ENCODE measurements at places on chromosomes 3 and 15.

DNA sequence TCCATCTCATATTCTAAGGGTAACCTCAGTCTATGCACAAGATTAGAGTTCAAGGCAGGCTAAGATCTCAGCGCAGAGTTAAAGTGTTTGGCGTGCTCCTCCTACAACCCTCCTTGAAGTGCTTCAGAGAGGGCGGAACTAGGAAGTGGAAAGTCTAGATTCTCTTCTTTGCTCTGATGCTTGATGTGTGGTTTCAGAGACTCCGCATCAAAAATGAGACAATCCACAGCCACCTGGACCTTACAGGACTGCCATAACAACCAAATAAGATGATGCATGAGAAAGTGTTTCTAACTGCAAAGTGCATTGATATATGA lies 161.3 kb upstream of the ATP11B start:
- DNase-seq: no peak

GRCh38 chr15:47674586-47675232 lies 42.6 kb upstream of the SEMA6D start:
- no peak for DNase-seq

DNA sequence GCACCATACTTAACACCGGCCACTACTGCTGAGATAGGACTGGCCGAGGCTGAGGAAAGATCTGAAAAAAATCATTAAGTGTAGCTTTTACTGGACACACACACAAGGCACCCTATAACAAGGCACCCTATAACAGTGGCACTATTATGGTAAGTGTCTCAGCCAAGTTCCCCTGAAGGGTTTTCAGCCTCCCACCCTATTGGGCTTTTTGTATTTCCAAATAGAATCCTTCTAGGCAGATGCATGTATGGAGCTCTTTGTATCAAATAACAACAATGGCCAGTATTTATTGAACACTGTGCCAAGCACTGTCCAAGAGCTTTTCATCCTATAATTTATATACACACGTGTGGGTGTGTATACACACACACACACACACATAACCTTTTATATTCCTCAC lies 6.7 kb upstream of the DNAJA4 start:
- no peak for DNase-seq

DNA sequence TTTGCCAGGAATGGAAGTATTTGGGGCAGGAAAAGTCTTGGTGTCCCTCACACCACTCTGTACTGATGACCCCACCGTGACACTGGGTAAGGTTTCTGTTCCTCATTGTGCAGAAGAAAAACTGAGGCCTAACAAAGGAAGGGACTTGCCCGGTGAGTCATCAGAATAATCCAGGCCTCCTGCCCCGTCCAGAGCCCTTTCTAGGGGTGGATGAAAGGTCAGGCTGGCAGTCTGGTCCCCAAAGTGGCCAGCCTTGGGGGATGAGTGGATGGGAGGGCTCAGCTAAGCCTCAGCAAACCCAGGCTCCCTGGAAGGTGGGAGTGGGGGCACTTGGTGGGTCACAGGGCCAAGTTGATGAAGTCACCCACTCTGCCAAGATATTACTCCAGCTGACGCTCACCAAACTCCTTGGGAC lies 2.3 kb upstream of the DNAH1 start:
- peak; percentile 14 for DNase-seq

DNA sequence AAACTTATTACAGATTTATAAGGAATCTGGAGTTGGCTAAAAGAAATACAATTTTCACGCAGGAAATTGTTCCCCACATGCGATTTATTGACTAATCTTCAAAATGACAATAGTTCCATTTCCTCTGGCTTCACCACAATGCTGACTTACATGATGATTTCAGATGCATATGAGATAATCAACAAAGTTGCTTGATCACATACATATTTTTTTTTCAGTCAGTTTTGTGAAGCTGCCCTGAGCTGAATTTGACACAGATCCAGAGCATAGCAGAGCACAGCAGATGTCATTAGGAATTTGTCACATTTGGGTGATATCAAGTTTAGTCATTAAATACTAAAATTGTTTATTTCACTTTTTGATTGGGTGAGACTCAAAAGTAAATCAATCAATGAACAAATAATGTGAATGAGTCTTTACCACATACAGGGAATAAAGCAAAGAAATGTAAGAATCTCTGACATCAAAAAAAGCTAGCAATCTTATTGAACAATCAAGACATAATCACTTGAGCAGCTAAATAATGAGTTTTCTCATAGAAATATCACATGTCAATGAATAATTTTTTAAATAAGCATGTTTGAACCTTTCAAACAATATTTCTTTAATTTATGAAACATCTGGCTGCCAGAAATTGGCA lies 18.3 kb downstream of the CPB1 start:
- no peak for DNase-seq

DNA sequence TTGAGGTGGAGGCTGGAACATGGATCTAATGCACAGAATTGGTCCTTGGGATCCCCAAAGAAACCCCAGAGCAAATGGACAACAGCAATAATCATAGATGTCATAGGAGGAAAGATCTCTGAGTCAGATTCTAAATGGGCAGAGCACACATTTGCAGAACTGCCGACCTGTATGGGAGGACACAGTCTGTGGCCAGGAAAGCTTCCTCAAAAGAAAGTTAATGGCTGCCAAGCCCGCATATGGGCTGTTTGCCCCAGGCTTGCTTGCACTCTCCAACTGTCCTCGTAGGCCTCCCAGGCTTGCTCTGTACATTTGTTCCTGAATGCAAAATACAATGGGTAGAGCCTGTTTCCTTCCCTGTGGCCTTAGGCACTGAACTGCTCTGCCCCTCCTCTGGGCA lies 102.0 kb upstream of the PLXNA1 start:
- no peak for DNase-seq

DNA sequence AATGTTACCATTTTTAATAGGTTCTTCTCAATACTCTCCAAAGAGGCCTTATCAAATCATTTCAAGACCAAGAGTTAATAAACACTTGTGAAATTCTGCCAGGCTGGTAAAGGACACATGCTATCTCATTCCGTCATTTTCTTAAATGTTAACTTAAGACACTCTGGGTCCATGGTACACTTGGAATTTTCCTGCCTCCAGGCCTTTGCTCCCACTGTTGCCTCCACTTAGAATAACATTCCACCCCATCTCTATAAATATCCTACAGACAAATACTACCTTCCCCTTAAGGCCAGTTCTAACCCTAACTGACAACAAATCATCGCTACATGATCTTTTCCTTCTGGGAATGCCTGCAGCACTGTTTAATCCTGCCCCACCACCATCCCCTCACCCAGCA lies 24.1 kb downstream of the MAGI1 start:
- DNase-seq: no peak

GRCh38 chr3:123914829-123915228 lies 30.7 kb upstream of the MYLK start:
- DNase-seq: no peak

DNA sequence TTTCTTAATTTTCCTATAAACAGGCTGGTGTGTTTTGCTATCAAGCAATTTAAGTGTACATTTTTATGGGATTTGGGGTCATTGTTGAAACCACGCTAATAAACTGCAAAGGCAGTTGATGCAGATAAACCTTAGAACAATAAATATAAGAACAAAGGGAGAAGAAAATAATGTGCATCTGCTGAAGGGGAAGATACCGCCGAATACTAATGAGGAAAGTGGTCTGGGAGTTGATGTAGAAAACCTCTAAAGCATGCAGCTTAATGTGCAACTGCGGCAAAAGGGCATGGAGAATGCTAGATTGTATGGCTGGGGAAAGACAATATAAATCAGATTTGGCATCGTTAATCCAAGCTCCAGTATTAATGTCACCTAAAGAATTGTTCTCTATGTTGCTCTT lies 29.8 kb upstream of the CHL1 start:
- no peak for DNase-seq

DNA sequence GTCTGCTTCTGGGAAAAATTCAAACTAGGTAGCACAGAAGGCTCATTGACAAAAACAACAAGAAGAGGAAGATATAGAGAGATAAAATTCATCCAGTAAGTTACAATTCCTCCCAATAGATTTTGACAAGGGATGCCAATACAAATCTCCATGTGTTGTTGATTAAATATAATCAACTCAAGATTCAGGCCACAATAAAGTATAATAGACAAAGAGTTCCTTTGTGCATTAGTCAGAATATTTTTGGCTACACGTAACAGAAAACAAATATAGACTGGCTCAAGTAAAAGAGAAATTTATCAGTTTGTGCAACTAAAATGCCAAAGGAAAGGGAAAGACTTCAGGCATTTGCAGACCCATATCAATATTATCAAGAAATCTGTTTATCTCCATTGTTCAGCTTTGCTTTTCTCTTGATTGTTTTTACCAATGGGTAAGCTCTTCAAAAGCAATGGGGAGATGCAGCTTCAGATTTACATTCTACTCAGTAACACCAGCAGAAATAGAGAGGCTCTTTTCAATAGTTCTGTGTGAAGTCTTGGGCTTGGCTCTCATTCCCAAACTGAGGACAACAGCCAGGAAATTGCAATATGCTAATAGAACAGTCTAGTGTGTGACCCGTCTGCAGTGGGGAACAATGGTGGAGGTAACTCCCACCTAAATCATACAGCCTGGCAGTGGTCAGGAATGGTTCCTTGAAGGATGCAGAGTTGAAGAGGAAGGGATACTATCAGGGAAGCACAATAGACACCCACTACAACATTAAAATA lies 77.6 kb upstream of the PROK2 start:
- peak; percentile 73 for DNase-seq

- DNase-seq: peak; percentile 68
Measured at GRCh38 chr15:96421178-96421601, 90.7 kb downstream of the NR2F2 start.

DNA sequence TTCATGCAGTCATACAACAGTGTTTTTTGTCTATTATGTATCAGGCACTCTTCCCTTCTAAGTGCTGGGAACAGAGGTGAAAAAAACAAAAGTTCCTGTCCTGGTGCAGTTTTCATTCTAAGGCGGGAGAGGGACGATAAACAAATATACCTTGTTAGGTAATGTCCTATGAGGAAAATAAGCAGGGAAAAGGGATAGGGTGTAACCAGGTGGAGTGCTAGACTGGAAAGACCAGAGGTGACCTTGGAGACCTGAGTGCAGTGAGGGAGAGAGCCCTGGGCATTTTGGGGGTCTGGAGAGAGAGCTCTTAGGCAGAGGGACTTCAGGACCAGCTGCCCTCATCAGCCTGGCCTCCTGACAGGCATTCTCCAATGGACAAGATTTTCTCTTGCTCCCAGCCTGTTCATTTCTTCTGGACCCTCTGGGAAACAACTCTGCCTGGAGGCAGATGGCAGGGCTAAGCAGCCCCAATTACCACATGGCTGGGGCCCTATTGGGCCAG lies 97.2 kb upstream of the TJP1 start:
- no peak for DNase-seq

DNA sequence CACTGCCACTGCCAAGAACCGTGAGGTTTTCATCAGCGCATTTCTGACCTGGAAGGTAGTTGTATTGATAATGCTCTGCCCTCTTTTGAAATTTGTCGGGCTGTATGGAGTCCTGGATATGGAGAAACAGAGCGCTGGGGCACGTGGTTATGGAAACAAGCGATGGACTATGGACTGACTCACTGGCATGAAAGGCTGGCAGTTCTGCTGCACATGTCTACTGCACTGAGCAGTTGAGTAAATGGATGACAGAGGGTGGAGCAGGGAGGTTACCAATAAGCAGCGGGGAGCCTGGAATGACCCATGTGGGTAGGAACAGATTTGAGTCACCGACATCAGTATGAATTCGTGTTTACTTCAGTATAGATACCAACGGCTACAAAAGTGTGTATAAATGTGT lies 429.5 kb downstream of the OCA2 start:
- no peak for DNase-seq

GRCh38 chr3:55605443-55606236 lies 118.5 kb upstream of the WNT5A start:
- no peak for DNase-seq

GRCh38 chr15:53841651-53842050 lies 82.2 kb upstream of the WDR72 start:
- no peak for DNase-seq

DNA sequence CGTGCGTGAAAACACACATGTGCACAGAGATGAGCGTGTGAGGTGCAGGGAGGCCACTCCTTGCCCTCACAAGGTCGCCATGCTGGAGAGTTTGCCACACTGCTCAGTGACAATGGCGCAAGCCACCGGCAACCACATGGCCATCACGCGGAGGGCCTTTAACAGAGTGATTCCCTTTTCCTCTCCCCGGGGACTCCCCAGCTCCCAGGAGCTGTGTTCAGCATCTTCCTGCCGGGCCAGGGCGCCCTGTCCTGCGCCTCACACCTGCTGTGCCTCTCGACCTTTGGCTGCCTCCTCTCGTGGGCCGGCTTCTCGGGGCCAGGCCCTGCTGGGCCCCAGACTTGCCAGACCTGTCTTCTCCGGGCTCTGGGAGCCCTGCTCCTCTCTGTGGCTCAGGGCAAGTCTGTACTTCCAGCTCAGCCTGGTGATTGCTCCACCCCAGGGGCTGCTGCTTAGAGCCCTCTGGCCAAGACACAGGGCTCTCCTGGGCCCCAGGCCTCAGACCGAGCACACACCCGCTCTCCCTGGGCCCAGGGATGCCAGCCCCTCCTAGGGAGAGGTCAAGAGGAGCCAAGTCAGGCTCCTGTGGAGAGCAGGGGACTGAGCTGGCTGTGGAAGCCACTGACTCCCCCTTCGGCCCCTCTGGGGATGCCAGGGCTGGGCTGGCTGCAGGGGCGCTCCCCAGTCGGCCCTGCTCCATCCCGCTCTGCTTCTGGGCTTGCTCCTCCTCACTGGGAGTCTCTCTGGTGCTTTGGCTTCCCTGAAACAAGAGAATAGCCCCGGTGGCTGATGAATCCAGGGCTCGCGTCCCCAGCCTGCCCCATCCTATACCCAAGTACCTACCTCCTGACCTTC lies 5.6 kb downstream of the CCDC9B start:
- no peak for DNase-seq

DNA sequence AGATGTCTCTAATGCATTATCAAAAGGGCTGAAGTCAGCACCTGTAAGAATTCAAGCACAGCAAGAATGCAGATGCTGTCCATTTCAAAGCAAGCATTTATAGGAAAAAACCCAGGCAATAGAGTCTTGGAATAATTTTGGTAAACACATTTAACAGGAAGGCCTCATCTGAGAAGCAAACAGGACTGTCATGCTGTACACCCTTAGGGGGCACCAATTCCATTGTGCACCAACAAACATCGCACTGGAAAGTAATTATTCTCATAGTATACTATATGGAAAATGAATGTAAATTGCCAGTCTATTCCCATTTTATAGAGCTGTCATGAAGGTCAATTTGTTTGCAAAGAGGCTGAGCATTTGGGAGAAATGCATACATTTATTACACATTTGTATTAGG lies 247.3 kb upstream of the SUCLG2 start:
- no peak for DNase-seq

- no peak for DNase-seq
Measured at GRCh38 chr3:47265725-47266428, 16.7 kb downstream of the KIF9 start.

GRCh38 chr15:77738441-77739302 lies 106.0 kb upstream of the LINGO1 start:
- DNase-seq: no peak

GRCh38 chr15:89551550-89551949 lies 23.7 kb upstream of the TICRR start:
- no peak for DNase-seq

GRCh38 chr15:49675041-49675440 lies 54.2 kb downstream of the DTWD1 start:
- DNase-seq: peak; percentile 93

Data from AG10803 (cell line).